ENCODE measurements at places on chromosomes 16 and 17. TPM values are rescaled to one million over a fixed set of nuclear protein-coding genes. Genes with fewer than 3 reads are reported as not detected.

Gene KRT33B
- not detected for total RNA-seq

Gene PPP1R27
- total RNA-seq, result not detected

DNA sequence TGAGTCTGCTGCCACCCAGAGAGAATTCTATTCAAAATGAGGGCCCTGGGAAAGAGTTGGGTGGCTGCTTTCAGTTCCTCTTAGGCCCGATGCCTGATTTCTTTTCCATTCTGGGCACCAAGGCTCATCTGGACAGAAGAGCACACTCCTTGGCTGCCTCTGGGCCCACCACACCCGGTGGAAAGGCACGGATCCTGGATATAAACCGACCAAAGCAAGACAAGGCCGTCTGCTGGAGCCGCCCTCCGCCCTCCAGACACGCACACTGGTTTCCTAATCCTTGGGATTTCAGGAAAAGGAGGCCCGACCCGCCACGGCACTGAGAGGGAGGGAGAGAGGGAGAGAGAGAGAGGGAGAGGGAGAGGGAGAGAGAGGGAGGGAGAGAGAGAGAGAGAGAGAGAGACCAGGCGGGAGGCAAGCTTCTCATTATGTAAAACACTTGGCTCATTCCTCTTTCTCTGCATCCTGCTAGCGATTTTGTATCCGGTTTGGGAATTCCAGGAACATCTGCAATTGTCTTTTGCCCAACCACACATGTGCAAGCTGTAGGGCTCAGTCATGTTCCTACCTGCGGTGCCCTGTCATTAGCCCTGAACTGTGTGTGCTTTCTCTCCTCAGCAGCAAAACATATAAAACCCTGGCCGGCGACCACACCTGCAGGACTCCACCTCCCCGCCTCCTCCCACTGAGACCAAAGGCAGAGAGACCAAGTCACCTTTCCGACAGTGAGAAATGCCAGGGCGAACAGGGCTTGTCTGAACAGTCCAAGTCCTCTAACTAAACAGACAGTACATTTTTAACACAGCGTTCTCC, 347.2 kb downstream of the SOX9 start:
- no peaks in the 10 kb centered on the region for H3K36me3 ChIP-seq
- H3K4me3 ChIP-seq, result no peak overlapping the region
- no peaks in the 10 kb centered on the region for H3K4me1 ChIP-seq
- H3K27ac ChIP-seq, result no peak overlapping the region

DNA sequence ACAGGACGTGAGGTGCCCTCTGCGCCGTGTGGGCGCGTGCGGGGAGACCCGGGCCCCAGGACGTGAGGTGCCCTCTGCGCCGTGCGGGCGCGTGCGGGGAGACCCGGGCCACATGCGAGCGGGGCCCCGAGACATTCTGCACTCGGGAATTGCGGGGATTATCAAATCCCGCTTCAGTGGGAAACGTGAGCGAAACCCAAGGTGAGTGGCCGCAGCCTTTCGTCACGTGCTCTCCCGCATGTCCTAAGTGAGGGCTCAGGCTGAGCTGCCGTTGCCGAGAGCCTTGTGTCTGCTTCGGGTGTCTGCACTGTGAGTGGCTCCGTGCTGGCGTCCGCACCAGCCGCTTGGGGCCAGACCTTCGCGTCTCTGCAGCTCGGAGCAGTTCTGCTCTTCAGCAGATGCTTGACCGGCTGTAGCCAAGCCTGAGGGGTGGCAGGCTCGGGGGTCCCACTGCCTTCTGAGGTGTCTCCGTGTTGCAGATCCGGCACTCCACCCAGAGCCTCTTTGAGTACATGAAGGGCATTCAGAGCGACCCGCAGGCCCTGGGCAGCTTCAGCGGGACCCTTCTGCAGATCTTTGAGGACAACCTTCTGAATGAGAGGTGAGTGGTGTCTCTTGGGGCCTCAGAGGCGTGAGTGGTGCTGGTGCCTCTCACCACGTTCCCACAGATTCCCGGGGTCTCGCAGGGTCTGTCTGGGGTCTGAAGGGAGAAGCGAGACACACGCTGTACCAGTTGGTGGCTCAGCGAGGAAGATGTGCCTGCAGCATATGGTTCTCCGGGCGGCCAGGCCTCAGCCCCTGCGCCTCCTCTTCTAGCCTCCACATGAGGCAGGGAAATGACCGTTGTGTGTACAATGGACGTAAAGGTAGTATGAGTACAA, 90.5 kb upstream of the ZNF750 start:
- DNase-seq, result no peak
- peaks cover 52% of the 10 kb centered on the region for H3K36me3 ChIP-seq

DNA sequence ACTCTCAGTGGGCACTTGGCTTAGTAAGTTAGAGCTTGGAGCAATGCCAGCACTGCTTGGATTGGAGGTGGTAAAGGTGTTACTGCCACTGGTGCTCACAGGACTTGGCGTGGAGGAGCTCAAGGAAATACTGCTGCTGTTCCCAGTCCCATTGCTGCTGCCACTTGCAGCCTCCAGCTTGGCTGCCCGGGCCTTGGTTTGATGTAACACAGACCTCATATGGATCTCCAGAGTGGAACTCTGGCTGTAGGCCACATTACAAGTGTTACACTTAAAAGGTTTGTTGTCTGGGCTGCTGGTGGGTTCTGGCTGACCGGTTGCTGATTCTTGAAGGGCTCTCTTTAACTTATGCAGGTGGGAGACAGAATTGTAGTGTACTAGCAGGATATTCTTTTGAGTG, 250.3 kb downstream of the ZFHX3 start:
- H3K27me3 ChIP-seq, result no peaks in the 10 kb centered on the region
- no peak overlapping the region for H3K4me3 ChIP-seq
- no peaks in the 10 kb centered on the region for H3K4me1 ChIP-seq
- DNase-seq, result no peak
